Neural progenitor cell (in vitro differentiated cells): ENCODE measurements at places on chromosomes 1 and 21. TPM values are rescaled to one million over a fixed set of nuclear protein-coding genes. Genes with fewer than 3 reads are reported as not detected.

SFN gene
- 0.21 and 0.99 TPM in 2 replicates for total RNA-seq

PDE4B gene
- 1.2 and 2.4 TPM in 2 replicates for total RNA-seq

LRRC8B gene
- 28.4 and 37.3 TPM in 2 replicates for total RNA-seq

ST6GALNAC3 gene
- 13.4 and 23.6 TPM in 2 replicates for total RNA-seq

ATP13A2 gene
- 18.8 and 46.6 TPM in 2 replicates for total RNA-seq

AADACL4 gene
- total RNA-seq = not detected in 2 replicates

PIGR gene
- total RNA-seq = not detected in 2 replicates

ECM1 gene
- 0.30 and 0.65 TPM in 2 replicates for total RNA-seq

SERTAD4 gene
- total RNA-seq = 2.5 and 2.8 TPM in 2 replicates

OR2W3 gene
- total RNA-seq = not detected in 2 replicates

DNA sequence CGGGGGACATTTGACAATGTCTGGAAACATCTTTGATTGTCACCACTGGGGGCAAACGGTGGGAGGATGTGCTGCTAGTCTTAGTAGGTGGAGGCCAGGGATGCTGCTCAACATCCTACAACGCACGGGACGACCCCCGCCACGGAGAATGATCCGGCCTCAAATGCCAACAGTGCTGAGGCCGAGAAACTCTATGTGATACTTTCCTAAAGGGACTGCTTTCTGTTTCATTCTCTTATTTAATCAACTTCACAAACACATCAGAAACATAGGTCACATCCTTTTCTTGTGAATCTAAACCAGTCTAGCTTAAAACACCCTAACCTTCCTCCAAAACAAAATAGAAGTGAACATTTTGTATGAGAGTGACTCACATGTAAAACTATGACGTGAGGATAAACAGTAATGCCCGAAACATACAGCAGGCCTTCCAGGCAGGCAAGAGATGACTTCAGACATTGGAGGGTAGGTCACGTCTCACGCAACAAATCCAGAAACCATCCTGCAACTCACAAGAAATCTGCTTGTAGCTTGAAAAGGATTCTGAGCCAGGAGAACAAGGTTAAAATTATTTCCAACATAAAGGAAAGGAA, 37.2 kb upstream of the ETS2 start:
- no peak for DNase-seq

DNA sequence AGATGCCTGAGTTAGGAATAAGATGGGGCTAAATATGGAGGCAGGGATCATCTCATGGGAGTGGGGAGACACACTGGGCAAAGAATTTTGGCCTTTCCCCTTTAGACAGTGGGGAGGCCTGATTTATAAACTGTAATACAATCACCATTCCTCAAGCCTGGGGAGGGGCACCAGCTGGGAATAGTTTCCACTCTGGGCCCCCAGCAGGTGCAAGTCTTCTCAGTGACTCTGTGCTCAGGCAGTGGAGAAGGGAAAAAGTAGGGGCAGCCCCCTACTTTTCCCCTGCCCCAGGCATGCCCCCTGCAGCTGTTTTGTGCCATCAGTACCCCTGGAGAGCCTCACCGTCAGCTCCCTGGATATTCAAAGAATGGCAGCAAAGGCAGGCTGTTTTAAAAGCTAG, 19.1 kb downstream of the COA7 start:
- peak; percentile 31 for DNase-seq

- DNase-seq = no peak
Measured at GRCh38 chr1:15362096-15362736, 47.5 kb upstream of the EFHD2 start.

DNA sequence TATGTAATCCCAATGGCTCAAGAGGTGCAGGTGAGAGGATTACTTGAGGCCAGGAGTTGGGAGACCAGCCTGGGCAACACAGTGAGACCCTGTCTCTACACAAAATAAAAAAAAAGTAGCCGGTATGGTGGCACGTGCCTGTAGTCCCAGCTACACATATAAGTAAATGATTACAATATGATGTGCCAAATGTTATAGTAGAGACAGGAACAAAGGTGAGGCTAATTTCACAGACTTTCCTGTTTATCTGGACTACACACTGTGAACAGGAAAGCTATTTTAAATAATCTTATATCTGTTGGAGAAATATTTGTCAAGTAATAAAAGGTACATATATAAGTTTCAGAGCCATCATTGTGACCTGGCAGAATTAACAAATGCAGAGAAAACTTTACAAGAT, 77.7 kb downstream of the UROD start:
- no peak for DNase-seq

GRCh38 chr21:42016364-42016985, 6.3 kb upstream of the ZBTB21 start:
- no peak for DNase-seq

GRCh38 chr1:35563166-35563565, 5.6 kb downstream of the NCDN start:
- DNase-seq = no peak

GRCh38 chr1:207319199-207319598, 2.3 kb upstream of the CD55 start:
- DNase-seq = no peak

DNA sequence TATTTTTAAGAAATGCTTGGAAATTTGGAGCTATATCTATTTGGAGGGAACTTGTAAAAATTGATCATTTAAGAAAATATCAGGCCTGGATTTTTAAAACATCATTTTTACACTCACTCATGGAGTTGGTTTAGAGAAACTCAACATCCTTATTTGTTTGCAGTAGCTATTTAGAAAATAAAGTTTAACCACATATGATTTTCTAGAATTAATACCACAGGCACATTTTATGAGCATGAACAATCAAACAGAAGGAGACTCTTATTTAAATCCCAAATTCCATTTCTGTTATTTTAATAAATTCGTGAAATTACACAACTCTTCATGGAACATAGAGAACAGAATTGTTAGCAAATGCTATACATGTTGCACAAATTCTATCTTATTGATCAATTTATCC, 3.2 kb downstream of the CDKN2C start:
- no peak for DNase-seq

- no peak for DNase-seq
Measured at GRCh38 chr1:181179279-181179986, 90.9 kb downstream of the IER5 start.

DNA sequence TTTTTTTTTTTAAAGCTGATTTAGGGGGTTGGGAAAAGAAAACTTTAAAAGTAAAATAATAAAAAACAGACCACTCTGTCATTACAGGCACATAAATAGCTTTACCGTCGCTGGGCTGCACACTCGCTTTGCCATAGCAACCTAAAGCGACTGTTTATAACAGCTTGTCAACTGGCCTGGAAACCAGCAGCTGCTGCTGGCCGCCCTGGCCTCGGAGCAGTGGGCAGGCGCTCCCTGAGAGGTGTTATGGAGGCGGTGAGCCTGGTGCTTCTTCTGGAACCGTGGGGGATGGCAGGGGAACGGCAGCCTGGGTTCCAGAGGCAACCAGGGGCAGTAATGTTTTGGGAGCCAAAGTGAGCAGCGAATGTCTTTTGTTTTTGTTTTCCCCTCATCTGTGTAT, 45.7 kb downstream of the ATP2B4 start:
- peak; percentile 28 for DNase-seq

GRCh38 chr1:24393892-24394291, 19.7 kb downstream of the STPG1 start:
- DNase-seq = no peak

- no peak for DNase-seq
Measured at GRCh38 chr1:118338936-118339335, 153.9 kb upstream of the SPAG17 start.

GRCh38 chr1:244022311-244022710, 28.8 kb upstream of the ZBTB18 start:
- no peak for DNase-seq

DNA sequence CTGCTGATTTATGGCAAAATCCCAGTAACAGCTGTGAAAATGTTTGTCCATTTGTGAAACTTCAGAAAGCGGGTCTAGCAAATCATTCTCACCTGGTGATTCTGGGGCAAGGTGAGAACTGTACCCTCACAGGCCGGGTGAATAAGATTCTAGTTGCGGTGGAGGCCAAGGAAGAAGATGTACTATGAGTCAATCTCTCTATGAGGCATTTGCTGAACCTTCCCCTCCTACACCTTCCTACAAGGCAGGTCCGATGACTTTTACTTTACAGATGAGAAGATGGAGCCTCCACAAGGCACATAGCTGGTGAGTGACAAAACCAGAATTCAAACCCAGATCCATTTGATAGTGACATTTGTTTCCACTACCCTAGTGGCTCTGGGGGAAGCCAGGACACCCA, 72.7 kb downstream of the BACH1 start:
- DNase-seq = no peak

- no peak for DNase-seq
Measured at GRCh38 chr1:29082519-29082918, 41.2 kb downstream of the TMEM200B start.

GRCh38 chr1:206929524-206929923, 7.8 kb upstream of the FCMR start:
- no peak for DNase-seq

DNA sequence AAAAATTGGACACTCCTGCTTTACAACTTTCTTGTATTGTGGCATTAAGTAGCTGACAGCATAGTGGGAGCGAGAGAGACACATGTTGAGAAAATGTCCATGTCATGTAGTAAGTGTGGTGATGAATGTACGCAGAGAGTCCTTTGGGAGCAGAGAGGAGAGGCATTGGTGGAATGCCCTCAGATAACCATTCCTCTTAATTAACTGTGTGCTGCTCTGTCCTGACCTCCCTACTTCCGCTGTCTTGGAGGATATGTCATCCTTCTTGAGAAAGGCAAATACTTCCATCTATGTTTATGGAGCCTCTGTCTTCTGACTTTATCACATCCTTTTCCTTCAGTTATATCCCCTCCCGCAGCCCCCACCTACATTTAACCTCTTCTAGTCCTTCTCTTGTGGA, 38.4 kb downstream of the F3 start:
- no peak for DNase-seq

GRCh38 chr1:230155021-230155420, 88.0 kb downstream of the GALNT2 start:
- DNase-seq = no peak

GRCh38 chr1:88466011-88466410, 218.1 kb upstream of the PKN2 start:
- no peak for DNase-seq

DNA sequence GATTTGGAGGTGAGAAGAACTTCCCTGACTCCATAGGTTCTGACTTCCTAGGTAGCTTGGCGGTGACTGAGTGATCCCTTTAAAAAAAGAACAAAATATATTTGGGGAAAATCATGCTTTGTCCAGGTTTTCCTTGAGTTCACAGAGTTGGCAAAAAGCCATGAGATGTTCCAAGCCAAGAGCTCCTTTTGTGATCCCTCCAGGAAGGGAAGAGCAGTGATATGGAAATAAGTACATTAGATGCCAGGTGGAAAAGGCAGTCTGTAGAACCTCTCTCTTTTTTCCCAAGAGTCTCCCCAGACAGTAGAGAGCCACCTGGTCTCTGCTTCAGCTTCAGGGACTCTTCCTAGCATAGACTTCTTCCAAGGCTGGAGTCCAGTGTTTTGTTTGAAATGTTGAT, 10.2 kb downstream of the TLCD4 start:
- no peak for DNase-seq

DNA sequence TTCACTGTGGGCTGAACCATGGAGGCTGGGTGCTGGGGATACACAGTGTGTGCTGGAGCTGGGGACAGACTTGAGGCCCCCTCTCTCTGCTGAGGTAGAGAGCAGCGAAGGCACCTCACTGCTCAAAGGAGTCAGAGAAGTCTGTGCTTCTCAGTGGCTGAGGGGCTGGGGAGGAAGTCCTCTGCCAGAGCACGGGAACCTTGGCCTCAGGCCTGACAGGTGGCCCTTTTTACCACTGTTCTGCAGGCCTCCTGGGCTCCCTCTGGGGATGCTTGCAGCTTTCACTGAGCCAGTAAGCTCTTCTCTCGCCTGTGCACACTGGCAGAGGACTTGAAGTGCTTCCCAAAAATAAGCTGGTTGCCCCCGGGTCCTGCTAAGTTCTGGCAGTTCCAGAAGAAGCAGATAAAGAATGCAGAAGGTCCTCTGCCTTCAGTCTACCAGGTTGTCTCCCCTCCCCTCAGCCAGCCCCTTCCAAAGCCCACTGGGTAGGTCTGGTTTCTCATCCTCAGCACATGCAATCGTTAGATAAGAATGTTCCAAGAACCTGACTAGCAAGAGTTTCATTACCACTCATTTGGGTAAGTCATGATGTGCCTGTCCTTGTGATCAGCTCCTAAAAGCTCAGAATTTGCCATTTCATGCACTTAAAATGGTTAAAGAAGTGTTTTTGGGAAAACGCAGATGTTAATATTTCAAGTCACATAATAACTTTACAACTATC, 53.9 kb downstream of the TENT5C start:
- DNase-seq = no peak
